ENCODE measurements at places on chromosomes 2 and 18.

- peak; percentile 76 for DNase-seq
These were observed 16.7 kb upstream of the RAPH1 start for GRCh38 chr2:203551778-203552177.

DNA sequence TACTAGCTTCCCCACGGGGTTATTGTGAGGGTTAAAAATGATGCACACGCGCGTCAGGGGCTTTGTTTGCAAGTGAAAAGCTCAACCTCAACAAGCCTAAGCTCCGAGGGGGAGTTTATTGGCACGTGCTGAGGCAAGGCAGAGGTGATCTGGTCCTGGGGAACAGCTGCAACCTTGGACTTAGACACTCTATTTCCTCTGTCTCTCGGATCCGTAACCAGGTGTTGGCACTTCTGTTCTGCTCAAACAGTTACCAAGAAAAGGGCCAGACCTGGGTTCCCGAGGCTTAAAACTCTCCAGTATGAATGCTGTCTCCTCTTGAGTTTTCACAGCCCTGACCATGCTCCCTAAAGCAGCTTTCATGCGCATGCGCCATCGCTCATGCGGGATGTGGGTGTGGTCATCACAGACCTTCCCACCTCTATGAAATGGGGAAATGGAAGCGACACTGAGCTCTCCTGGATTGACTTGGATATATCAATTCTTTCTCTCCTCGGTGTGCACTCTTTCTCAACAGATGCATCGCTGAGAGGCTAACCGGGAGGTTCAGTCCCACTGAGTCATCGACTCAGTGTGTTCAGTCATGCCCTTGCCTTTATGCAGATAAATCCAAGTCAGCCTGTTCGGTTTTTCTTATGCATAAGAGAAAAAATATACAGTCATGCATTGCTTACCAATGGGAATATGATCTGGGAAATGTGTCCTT, 19.9 kb upstream of the RAB31 start:
- DNase-seq, result peak; percentile 59

GRCh38 chr2:160266037-160266551, 66.0 kb upstream of the ITGB6 start:
- no peak for DNase-seq

DNA sequence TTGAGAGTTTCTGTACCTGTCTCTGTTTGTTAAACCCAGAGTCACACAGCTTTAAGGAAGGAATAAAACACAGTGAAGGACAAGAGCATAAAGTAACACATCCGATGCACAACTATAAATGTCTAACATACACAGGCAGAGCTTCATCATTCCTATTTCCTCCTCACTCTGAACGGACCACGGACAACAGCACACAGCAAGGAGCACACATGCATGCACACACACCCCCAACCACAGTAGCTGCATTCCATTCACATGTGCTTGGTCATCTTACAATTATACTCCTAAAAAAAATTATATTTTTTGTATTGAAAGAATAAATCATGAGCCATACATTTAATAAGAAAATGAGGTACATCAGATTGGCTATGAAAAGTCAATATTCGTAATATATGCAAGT, 58.3 kb downstream of the ID2 start:
- DNase-seq, result no peak

- DNase-seq, result no peak
These were observed 388.6 kb upstream of the TNP1 start for GRCh38 chr2:217248312-217248935.

- DNase-seq, result no peak
These were observed 4.0 kb downstream of the SDC1 start for GRCh38 chr2:20220806-20221554.

GRCh38 chr2:150274108-150274507, 213.4 kb downstream of the RND3 start:
- no peak for DNase-seq

DNA sequence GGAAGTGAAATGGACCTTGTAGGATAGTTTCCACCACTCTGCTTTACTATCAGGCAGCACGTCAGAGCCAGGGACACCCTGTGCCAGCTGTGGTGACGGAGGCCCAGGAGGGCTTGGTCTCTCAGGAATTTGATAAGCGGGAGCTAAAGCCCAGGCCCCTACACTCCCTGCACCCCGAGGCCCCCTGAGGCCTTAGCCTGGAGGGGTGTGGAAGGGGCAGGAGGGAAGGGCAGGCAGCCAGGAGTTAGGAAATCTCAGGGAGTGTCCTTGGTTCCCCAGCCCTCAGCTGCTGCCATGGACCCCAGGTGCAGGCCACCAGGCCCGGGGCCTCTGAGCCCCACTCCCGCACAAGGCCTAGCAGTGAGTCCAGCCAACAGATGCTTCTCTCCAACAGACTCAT, 38.2 kb downstream of the PDIA6 start:
- DNase-seq, result peak; percentile 19

Measured in cardiac fibroblast (primary cell).